Thymus (tissue), 14 donors: ENCODE measurements at places on chromosomes 6 and 20.
A peak's percentile ranks its signal among the peaks of the same experiment; 100 is the strongest.

DNA sequence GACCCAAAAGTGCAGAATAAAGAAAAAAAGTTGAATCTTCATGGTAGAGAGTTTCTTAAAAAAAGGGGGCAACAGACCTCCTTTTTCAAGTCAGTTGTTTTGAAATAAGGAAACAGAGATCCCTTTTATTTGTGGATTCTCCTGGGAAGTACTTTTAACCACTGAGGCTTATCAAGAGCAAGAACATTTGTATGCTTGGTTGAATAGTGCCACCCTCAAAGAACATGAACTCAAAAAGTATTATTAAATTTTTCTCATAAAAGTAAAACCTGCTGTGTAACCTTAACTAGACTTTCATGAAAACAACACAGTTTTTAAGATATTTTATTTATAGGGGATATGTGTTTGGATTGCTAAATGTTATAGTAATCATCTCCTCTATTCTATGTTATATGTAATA lies at the start of gene DEFB110:
TSS of gene DEFB110 (minus strand) at position 101 of the 400 bp plus-strand sequence. CDS start at position 42, 59 bp downstream.
- DNase-seq: no peak

- DNase-seq: no peak
Observed at GRCh38 chr20:33521461-33521860, 31.6 kb downstream of the CBFA2T2 start.

GRCh38 chr6:17289630-17290061 lies 8.5 kb downstream of the RBM24 start:
- no peak for DNase-seq

DNA sequence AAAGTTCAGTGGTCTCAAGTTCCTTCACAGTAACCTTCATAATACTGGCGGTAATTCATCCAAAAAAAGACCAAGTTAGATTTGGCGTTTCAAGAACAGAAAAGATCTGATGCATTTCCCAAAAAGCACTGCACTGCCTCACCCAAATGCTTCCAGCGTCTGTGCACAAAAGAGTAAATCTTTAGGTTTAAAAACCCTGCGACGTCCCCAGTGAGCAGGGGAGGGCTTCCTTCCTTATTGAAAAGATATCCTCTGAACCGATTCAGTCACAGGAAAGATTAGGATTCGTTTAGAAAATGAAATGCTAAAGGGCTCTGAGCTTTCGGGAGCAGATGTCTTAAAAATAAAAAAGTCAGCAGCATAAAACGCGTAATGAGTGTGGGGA lies 654 bp downstream of the TBC1D7 start:
- DNase-seq: peak; percentile 17

GRCh38 chr20:32941155-32941885 lies 62.9 kb downstream of the SUN5 start:
- DNase-seq: no peak

DNA sequence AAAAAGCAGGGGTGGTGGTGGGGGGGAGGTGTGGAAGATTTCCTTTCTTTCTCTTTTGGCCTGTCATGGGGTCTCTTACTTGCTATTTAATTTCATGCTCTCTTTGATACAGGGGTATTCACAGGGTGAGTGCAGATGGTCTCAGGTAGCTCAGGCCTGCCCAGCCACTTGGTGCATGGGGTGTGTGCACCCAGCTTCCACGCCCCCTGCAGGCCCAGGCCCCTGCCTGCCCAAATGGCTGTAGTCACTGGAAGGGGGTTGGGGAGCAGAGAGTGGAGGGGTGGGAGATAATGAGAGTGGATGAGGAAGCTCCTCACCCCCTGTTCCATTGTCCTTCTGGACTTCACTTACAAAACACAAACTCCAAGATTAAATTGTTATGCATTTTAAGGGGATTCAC lies 133.6 kb upstream of the SGK1 start:
- DNase-seq: no peak

GRCh38 chr6:8750627-8751026 lies 315.3 kb upstream of the SLC35B3 start:
- no peak for DNase-seq

DNA sequence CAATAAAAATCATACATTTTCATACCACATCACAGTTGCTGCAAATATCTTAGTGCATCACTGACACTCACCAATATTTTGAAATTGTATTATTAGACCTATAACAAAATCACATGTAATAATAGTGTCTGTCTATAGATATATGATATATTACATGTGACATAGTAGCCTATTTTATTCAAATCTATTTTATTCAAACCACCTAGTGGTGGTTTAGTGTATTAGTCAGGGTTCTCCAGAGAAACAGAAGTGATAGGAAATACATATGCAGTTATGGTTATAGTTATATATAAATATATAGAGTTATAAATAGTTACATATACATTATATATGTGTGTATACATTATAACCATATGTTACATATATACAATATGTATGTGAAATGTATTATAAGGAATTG lies 366.5 kb upstream of the ARID1B start:
- no peak for DNase-seq

DNA sequence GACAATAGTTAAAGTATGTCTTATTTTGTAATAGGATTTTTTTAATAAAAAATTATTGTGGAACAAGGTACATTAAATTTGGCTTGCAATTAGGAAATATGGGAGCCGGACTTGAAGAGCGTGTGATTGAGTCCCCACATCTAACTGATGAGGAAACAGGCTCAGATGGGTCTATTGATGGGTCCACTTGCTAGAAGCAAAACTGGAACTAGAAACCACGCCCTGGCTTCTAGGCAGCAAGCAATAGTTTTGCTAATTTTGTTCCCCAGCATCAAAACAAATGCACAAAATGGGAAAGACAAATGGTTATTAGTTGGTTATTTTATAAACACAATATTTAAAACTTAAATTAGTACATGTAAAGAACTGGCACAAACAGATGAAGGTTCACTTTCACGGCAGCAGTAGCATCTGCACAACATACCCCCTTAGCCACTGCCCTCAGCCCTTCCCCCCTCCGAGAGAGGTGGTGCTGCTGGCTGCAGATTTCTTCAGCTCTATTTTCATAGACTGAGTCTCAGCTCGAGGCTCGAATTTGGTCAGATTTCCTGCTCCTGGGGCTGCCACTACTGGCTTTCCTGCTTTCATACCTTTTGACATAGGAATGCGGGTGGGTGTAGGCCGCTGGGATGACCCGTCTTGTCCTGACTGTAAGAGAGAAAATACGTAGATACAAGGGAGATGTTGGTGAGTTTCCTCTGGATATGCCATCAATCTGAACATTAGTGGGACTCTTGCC lies 23.8 kb upstream of the TMEM30A start:
- DNase-seq: no peak

GRCh38 chr6:5622276-5623005 lies 361.1 kb downstream of the FARS2 start:
- DNase-seq: no peak

DNA sequence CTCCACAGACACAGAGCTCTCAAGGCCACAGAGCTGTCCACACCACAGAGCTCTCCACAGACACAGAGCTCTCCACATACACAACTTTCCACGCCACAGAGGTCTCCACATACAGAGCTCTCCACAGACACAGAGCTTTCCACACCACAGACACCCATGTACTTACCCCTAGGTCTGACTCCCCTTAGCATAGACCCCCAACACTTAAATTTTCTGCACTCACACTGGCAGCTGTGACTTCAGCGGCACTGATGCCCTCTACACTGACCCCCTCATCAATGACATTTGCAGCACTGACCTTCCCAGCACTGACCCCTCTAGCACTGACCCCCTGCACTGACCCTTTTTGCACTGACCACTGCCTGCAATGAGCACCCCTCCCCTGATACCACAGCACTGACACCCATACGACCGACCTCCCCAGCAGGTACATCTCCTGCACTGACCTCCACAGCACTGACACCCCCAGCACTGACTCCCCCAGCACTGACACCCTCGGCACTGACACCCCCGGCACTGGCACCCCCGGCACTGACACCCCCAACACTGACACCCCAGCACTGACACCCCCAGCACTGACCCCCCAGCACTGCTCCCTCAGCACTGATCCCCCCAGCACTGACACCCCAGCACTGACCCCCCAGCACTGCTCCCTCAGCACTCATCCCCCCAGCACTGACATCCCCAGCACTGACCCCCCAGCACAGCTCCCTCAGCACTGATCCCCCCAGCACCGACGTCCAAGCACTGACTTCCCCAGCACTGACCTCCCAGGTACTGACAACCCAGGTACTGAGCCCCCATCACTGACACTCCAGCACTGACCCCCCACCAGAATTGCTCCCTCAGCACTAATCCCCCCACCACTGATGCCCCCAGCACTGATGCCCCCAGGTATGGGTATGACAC lies 56.5 kb downstream of the ERMARD start:
- no peak for DNase-seq

DNA sequence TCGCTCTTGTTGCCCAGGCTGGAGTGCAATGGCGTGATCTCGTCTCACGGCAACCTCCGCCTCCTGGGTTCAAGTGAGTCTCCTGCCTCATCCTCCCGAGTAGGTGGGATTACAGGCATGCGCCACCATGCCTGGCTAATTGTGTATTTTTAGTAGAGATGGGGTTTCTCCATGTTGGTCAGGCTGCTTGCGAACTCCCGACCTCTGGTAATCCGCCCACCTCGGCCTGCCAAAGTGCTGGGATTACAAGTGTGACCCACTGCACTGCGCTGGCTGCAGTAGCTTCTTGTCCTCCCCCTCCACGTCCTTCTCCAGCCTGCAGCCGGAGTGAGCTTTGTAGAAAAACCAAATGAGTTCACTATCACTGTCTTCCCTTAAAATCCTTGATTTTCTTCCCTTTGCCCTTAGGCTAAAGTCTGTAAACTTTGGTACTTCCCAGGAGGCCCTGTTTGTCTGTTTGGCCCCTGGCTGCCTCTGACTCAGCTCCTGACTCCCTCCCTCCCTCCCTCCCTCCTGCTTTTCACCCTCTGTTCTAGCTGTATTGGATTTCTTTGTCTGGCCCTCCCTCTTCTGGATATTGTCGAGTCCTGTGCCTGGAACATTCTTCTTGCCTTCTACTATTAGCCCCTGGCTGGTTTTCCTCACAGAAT lies 12.9 kb downstream of the PARD6B start:
- DNase-seq: no peak

- DNase-seq: no peak
Observed at GRCh38 chr20:37941992-37942391, 39.1 kb downstream of the VSTM2L start.

GRCh38 chr6:109295109-109295773 lies 87.0 kb downstream of the CD164 start:
- DNase-seq: no peak

DNA sequence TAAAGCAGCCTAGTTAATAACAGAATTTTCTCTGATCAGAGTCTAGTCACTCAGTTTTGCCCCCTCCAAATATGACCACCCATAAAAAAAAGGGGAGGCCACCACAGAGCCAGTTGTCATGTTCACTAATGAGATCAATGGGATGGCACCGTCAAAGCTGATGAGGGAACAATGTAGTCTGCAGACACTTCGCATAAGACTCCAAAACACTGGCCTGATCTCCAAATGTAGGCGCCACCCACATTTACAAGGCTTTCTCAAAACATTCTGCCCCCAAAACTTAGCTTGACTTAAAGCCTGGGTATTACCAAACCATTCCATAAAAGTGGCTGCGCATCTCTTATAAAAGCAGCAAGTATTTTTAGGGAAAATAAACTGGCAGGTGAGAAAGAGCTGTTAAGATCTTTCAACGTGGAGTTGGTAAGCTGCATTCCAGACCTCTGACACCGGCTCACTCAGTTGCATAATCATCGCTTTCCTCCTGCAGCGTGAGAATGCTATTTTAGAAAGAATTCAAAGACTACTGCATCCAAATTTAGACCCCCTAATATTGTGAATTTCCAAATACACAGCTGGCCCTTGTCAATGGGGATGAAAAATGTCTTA lies 59.3 kb downstream of the TBC1D7 start:
- DNase-seq: no peak

DNA sequence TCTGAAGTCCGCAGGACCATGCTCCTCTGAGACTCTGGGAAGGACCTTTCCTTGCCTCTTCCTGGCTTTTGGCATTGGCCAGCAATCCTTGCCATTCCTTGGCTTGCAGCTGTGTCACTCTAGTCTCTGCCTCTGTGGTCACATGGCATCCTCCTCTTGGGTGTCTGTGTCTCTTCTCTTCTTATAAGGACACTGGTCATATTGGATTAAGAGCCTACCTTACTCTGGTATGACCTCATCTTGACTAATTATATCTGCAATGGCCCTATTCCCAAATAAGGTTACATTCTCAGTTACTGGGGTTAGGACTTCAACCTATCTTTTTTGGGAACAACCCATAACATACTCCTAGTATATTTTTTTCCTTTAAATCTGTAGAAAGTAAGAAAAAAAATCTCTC lies 49.9 kb upstream of the GTSF1L start:
- DNase-seq: no peak

GRCh38 chr6:34004706-34005105 lies 141.2 kb downstream of the GRM4 start:
- DNase-seq: no peak

DNA sequence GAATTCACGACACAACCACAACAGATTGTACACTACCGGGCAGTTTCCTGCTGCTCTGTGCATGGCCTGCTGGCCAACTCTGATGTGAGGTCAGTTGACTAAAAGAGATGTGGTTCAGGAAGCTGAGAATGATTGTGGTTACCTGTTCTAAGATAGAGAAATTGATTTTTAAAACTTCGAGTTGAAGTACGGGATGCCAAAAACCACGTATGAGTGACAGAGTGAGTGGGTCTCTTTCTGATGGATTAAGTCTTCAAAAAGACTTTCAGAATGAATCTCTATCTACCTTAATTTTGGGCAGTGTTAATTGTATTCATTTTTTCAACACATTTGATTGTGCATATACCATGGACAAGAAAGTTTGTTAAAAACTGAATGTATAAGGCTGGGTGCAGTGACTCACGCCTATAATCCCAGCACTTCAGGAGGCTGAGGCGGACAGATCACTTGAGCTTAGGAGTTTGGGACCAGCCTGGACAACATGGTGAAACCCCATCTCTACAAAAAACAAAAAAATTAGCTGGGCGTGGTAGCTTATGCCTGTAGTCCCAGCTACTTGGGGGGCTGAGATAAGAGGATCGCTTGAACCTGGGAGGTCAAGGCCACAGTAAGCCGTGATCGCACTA lies 121.2 kb downstream of the SGK1 start:
- DNase-seq: no peak

DNA sequence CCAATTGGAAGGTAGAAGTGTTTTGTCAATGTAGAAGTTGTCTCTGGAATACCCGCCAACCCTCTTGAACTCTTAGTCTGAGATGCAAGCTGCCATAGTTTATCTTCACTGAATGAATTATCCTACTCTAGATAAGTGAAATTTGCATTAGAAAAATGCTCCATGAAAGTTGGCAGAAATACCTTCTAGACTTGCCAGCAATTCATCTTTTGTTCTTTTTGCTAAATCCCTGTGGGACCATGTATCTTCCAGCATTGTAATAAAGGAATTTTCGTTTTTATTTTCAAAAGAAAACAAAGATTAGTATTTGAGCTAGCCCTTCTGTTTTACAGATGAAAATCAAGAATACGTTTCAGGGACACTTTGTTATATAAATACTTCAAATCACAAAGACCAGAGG lies 244.2 kb downstream of the CBLN4 start:
- no peak for DNase-seq

DNA sequence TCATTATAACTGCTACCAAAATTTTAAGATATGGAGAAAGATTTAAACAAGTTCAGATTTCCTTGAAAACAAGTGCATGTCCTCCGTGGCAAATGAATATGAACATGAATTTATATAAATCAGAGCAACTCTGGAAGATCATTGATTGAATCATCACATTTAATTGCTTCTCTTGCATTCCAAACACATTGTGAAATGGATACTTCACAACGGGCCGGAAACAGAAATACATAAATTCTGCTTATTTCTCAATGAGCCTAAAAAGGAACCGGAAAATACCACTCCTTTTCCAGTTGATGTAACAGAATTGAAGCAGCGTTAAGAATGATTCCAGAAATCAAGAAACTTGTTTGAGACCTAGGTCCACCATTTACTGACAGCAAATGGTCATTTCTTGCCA lies 134.6 kb upstream of the BTN3A2 start:
- DNase-seq: no peak
